ENCODE measurements at places on chromosomes 5 and 9.

- DNase-seq: no peak
- no peaks in the 10 kb centered on the region for H3K36me3 ChIP-seq
- H3K27ac ChIP-seq: no peak overlapping the region
- no peaks in the 10 kb centered on the region for H3K4me1 ChIP-seq
These were observed 822.3 kb downstream of the MTRR start for GRCh38 chr5:8691221-8691620.

DNA sequence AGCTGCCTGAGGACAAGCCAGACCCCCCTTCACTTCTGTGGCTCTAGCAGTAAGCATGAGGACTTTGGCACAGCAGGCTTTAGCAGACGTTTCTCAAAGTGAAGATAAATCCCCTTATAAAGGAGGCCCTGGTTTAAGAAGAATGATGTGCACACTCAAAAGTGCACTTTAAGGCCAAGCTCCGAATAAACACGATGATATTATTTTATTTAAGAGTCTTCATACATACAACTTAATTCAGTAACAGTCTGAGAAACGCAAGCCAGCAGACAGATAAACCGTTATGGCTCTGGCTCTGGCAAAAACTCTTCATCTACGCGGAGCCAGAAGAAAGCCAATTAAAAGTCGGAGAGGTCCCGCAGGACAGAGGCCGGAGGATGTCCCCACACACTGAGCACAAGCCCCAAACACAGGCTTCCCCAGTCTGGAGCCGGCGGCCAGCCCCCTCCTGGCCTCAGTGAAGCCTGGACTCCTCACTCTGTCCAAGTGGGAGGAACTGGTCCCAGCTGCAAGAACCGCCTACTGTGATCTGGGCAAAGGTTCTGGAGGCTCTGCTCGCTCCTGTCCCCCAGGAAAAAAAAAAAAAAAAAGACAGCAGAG, 44.6 kb downstream of the ADAMTS2 start:
- H3K4me3 ChIP-seq: no peak overlapping the region
- no peak overlapping the region for H3K27ac ChIP-seq
- H3K36me3 ChIP-seq: no peaks in the 10 kb centered on the region
- H3K27me3 ChIP-seq: no peaks in the 10 kb centered on the region

- H3K4me3 ChIP-seq: no peak overlapping the region
- no peaks in the 10 kb centered on the region for H3K27me3 ChIP-seq
These were observed 72.5 kb downstream of the PHF2 start for GRCh38 chr9:93648836-93649235.

DNA sequence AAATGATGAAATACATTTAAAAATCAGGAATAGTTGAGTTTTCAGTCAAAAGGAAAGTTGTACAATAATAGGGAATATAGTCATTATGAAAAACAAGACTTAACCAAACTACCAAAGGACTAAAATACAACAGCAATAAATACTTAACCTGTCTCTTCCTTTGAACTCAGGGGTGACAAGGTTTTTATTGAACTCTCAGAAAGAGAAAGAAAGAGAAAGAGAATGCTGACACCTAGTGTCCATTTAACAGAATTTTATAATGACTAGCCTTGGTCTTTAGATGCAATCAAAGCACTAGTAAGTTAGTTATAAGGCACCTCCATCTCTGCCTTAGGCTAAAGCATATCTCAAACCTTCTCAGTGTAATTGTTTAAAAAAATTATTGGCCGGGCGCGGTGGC, 47.5 kb downstream of the UIMC1 start:
- no peak overlapping the region for H3K27ac ChIP-seq
- no peaks in the 10 kb centered on the region for H3K4me1 ChIP-seq
- H3K36me3 ChIP-seq: peaks cover 19% of the 10 kb centered on the region
- no peak overlapping the region for H3K4me3 ChIP-seq

GRCh38 chr5:147986134-147986757, 77.5 kb upstream of the SPINK5 start:
- no peak overlapping the region for H3K4me3 ChIP-seq
- no peaks in the 10 kb centered on the region for H3K27me3 ChIP-seq
- H3K36me3 ChIP-seq: no peaks in the 10 kb centered on the region
- H3K27ac ChIP-seq: no peak overlapping the region
- no peaks in the 10 kb centered on the region for H3K4me1 ChIP-seq
- DNase-seq: no peak

GRCh38 chr9:107721705-107722245, 232.2 kb upstream of the KLF4 start:
- no peak for DNase-seq
- H3K27ac ChIP-seq: no peak overlapping the region
- H3K4me1 ChIP-seq: no peaks in the 10 kb centered on the region
- no peaks in the 10 kb centered on the region for H3K36me3 ChIP-seq

- no peak overlapping the region for H3K27ac ChIP-seq
- H3K4me1 ChIP-seq: no peaks in the 10 kb centered on the region
- H3K27me3 ChIP-seq: no peaks in the 10 kb centered on the region
- no peak for DNase-seq
These were observed 330.6 kb downstream of the NR2F1-AS1 start for GRCh38 chr5:93250424-93250823.
